ENCODE measurements at places on chromosomes 7 and 10.

DNA sequence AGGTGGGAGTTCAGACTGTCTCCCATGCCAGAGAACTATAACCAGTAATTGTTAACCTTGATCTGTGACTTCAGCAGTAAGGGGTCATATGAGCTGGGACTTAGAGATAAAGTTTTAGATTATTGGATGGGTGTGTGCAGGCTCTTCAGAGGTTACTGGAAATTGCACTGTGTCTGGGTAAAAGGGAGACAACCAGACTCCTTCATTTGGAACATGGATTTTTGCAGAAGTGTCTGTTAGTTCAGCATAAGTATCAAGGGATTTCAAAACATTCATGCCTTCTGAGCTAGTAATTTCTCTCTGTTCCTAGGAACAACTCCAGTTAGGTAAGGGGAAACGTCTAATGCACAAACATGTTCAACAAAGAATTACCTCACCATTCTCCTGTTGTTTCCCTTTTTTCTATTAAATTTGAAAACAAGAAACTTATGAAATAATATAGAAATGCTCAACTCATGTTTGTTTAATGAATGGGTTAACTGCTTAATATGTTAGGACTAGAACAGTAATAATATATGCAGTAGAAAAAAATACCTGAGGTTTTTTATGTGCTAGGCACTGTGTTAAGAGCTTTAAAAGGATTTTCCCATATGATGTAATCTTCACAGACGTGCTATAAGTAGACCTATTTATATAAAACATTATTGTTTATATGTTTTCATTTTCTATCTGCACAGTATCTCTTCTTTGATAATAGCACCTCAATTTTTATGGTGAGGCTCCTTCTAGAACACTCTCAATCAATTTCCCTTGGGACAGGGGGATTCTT, 233.0 kb downstream of the CACNA2D1 start:
- DNase-seq, result no peak

GRCh38 chr7:84372712-84373111, 178.1 kb upstream of the SEMA3A start:
- peak; percentile 75 for DNase-seq

GRCh38 chr10:44036425-44036824, 348.5 kb downstream of the CXCL12 start:
- DNase-seq, result no peak

- no peak for DNase-seq
Observed at GRCh38 chr10:119803264-119803663, 69.4 kb downstream of the MCMBP start.

DNA sequence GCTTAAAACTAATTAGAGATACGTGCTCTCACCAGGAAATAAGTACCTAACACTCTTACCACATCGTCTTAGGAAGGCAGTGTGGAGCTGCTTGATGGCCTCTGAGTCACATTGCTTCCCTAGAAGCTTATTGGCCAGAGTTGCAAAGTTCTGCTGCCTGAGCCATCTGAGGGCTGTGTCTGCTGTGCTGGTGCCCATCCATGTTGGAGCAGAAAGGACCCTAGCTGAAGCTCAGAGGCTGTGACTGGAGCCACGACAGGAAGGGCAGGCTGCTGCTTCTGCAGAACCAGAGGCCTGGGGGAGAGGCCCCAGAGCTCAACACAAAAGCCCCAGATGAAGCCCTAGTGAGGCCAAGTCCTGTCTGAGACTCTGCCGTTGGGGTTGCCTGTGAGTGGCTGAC, 64.8 kb upstream of the IGFBP3 start:
- no peak for DNase-seq
